ENCODE measurements at places on chromosomes 1 and 21. TPM values are rescaled to one million over a fixed set of nuclear protein-coding genes. Genes with fewer than 3 reads are reported as not detected.

TRIM45 gene
- total RNA-seq = 13.3 TPM

CD164L2 gene
- total RNA-seq = not detected

PODN gene
- total RNA-seq = 35.3 TPM

SYNC gene
- 24.7 TPM for total RNA-seq

IGSF9 gene
- 0.30 TPM for total RNA-seq

ST6GALNAC3 gene
- total RNA-seq = 3.9 TPM

HSD3B1 gene
- not detected for total RNA-seq

OR2T29 gene
- total RNA-seq = not detected

OR2M7 gene
- total RNA-seq = not detected

CELA2A gene
- total RNA-seq = not detected

VANGL2 gene
- 2.0 TPM for total RNA-seq

ATAD3C gene
- 1.8 TPM for total RNA-seq

ITLN1 gene
- total RNA-seq = 9.2 TPM

USH2A gene
- 1.3 TPM for total RNA-seq

GIPC2 gene
- 2.5 TPM for total RNA-seq

NTMT2 gene
- total RNA-seq = 5.3 TPM

IFI44L gene
- 3.6 TPM for total RNA-seq

RNU1-1 gene
- total RNA-seq = 4,572 TPM

MXRA8 gene
- total RNA-seq = 21.8 TPM

LCE1B gene
- not detected for total RNA-seq

IGSF21 gene
- total RNA-seq = 1.6 TPM

ALX3 gene
- not detected for total RNA-seq

TENT5C gene
- 18.7 TPM for total RNA-seq

AMPD1 gene
- total RNA-seq = not detected

KCNJ6 gene
- total RNA-seq = not detected

EXTL1 gene
- 11.2 TPM for total RNA-seq

VASH2 gene
- total RNA-seq = 1.4 TPM

GOLT1A gene
- not detected for total RNA-seq

SPATA45 gene
- total RNA-seq = not detected

ILDR2 gene
- total RNA-seq = 1.8 TPM

SPATA21 gene
- not detected for total RNA-seq

NTNG1 gene
- total RNA-seq = 0.38 TPM

OR2L8 gene
- total RNA-seq = not detected

TRAF5 gene
- total RNA-seq = 2.1 TPM

CFHR4 gene
- not detected for total RNA-seq

RGL1 gene
- 18.9 TPM for total RNA-seq

LINGO4 gene
- total RNA-seq = 0.68 TPM

ZNF695 gene
- total RNA-seq = not detected

CHRM3 gene
- 0.35 TPM for total RNA-seq

KRTAP7-1 gene
- not detected for total RNA-seq

SLC30A1 gene
- total RNA-seq = 11.5 TPM

ATP6V1G3 gene
- not detected for total RNA-seq

EEIG2 gene
- total RNA-seq = 5.5 TPM

LDLRAP1 gene
- 12.3 TPM for total RNA-seq

NBPF1 gene
- 12.4 TPM for total RNA-seq

C1QC gene
- 140 TPM for total RNA-seq

SPRR1B gene
- total RNA-seq = not detected

LCE1A gene
- not detected for total RNA-seq

DISC1 gene
- total RNA-seq = 3.9 TPM

ETV3L gene
- not detected for total RNA-seq

CD5L gene
- total RNA-seq = 2.5 TPM

ELF3 gene
- 0.54 TPM for total RNA-seq

FCAMR gene
- total RNA-seq = not detected
